ENCODE measurements at places on chromosomes 7 and 10.

- no peak for DNase-seq
Observed at GRCh38 chr10:87596351-87596750, 63.3 kb upstream of the PAPSS2 start.

GRCh38 chr10:114239117-114239993, at the start of gene VWA2:
Gene VWA2, plus strand, starts transcription at chr10:114239254. Its CDS starts 9,460 bp downstream, at chr10:114248714.
- DNase-seq = peak; percentile 81

- DNase-seq = no peak
Observed at GRCh38 chr10:110566472-110567200, 859 bp upstream of the SMC3 start.

GRCh38 chr7:25216837-25217236, 11.4 kb downstream of the NPVF start:
- peak; percentile 56 for DNase-seq

DNA sequence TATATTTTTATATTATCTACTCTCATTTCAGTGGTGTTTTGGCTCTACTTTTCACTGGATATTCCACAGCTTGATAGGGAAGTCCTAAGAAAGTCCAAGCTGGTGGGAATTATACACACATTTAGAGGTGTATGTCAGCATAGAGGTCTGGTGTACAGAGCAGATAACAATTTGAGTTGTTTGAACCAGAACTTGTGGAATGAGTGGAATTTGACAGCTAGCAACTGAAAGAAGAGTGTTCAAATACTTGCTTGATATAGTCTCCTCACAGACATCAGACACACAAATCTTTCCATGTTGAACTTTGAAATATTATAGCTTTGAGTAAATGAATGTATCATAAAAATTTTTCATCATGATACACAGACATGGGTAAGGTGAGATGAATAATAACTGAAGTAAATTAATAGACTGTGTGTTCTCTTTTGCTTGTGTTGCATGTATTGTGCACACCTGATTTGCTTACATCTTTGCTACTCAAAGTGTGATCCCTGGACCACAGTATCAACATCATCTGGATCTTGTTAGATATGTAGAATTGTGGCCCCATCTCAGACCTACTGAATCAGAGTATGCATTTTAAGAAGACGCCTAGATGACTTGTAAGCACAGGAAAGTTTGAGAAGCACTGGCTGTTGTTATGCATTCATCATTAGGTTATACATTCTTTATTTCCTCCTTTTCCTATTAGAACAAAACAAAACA, 91.5 kb downstream of the ABCA13 start:
- no peak for DNase-seq

DNA sequence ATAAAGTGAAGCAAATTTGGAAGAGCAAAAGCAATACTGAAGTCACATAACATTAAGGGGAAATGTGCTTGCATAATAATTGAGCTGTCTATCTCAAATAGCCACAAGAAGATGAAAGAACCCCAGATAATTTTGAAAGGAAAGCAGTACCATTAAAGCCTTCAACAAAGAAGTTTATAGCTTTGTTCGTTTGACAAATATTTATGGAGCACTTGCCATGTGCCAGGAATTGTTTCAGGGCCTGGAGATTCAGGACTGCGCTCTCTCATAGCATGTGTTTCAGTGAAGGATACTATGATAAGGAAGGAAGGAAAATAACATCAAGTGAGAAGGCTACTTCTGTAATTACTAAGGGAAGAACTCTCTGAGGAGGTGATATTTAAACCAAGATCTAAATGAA, 212.3 kb upstream of the CSTF2T start:
- DNase-seq = no peak

DNA sequence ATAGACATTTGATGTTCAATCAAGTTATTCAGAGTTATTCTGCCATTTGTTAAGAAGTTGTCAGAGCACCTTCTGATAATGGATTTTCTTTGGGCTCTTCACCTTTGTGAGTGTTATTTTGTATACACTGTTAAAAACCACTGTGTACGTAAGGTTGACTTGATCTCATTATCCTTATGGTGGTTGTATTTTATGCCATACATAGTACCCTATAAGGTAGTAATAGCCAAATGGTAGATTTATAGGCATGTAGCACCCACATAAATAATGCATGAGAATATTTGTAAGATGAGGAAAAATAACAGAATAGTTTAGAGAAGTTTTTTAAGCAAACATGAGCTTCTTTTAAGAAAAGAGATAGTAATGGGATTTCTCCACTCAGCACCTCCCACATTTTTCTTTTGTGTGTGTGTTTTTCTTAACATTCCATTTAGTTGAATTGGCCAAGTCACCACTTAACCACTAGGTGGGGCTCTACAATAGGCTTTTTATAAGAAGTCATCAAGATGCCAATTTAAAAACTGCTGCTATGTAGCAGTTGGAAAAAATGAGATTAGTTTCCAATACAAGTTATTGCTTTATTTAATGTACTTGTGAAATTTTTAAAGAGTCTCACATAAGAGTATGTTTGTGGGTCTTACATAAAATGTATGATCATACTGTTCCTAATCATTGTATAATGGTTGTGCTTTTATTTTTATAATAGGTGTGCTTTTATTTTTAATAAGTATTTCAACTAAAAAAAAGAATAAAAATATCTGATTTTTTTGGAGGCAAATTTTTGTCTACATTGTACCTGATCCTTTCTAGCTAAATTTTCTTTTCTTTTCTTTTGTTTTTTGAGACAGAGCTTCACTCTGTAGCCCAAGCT, 41.1 kb upstream of the STMP1 start:
- DNase-seq = peak; percentile 65

DNA sequence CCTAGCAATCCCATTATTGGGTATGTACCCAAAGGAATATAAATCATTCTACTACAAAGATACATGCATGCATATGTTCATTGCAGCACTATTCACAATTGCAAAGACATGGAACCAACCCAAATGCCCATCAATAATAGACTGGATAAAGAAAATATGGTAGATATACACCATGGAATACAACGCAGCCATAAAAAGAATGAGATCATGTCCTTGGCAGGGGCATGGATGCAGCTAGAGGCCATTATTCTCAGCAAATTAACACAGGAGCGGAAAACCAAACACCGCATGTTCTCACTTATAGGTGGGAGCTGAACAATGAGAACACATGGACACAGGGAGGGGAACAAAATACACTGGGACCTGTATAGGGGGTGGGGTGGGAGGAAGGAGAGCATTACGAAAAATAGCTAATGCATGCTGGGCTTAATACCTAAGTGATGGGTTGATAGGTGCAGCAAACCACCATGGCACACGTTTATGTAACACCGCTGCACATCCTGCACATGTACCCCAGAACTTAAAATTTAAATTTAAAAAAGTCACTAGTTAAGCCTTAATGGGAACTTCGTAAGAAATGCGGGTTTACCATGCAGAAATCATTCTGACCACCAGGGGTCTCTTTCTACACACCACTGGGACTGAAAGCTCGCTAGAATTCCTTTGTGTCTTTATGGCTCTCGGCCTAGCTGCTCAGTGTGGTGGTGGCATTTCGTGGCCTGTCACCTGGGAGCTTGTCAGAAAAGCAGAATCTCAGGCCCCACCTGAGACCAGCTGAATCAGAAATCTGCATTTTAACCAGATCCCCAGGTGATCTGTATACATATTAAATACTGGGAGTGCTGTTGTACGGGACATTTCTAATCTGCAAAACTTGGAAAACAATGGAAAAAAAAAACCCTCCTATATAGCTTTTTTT, 9.5 kb downstream of the ANKRD1 start:
- DNase-seq = peak; percentile 63

DNA sequence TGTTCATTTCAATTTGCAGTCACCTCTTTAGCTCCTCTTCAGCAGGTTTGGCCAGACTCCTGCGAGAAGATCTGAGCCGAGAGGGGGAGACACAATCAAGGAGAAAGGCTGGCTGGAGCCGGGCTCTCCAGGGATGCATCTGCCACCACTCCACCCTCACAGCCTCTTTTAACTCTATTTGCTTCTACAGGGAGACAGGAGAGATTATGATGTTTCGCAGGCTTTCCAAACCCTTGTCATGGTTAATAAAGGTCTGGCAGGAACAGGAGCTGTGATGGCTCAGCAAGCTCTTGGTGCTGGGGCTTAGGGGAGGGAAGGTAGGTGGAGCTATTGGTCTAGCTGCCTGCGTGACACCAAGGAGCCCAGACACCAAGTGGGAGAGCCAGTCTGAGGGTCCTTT, 448.1 kb upstream of the PODXL start:
- no peak for DNase-seq

GRCh38 chr10:100696477-100696901, 48.9 kb upstream of the PAX2 start:
- no peak for DNase-seq

GRCh38 chr10:128398118-128398517, 271.9 kb upstream of the MKI67 start:
- no peak for DNase-seq

- peak; percentile 36 for DNase-seq
Observed at GRCh38 chr10:135132-135600, at the start of gene ZMYND11. Gene ZMYND11, plus strand, starts transcription at chr10:135455. Its CDS starts 44,558 bp downstream, at chr10:180013.

GRCh38 chr7:65980478-65981250, 1.3 kb downstream of the GUSB start:
- DNase-seq = no peak

GRCh38 chr10:8150401-8150905, 96.0 kb downstream of the GATA3 start:
- no peak for DNase-seq

GRCh38 chr7:115812794-115813193, 217.8 kb downstream of the TFEC start:
- DNase-seq = no peak

GRCh38 chr7:24825381-24825794, 68.1 kb upstream of the GSDME start:
- no peak for DNase-seq

DNA sequence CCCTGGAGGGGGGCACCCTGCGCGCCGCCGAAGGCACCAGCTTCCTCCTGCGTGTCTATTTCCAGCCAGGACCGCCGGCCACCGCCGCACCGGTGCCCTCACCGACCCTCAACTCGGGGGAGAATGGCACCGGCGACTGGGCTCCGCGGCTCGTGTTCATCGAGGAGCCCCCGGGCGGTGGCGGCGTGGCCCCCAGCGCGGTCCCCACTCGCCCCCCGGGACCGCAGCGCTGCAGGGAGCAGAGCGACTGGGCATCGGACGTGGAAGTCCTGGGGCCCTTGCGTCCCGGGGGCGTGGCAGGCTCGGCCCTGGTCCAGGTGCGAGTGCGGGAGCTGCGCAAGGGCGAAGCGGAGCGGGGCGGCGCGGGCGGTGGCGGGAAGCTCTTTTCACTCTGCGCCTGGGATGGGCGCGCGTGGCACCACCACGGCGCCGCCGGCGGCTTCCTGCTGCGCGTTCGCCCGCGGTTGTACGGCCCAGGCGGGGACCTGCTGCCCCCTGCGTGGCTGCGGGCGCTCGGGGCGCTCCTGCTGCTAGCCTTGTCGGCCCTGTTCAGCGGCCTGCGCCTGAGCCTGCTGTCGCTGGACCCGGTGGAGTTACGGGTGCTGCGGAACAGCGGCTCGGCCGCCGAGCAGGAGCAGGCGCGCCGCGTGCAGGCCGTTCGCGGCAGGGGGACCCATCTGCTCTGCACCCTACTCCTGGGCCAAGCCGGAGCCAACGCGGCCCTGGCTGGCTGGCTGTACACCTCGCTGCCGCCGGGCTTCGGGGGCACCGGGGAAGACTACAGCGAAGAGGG, 594 bp downstream of the CNNM1 start:
- DNase-seq = no peak

GRCh38 chr7:107989618-107990373, 13.2 kb downstream of the LAMB1 start:
- no peak for DNase-seq

DNA sequence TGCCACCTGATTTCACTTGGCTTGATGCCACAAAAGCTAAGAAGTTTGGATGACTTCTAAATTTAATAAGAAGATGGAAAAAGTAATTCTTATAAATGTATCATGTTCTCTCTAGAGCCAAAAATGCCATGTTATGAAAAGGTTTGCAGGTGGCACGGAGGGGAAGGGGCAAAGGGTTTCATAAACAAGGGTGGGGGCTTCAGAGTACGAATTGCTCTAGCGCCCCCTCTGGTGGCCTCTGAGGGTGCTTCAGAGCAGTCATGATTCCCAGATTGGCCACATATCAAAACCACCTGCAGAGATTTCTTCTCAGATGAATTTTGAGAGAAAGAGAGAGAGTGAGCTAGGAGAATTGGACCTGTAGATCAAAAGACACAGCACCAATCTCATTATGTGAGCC, 208.6 kb upstream of the YAE1 start:
- DNase-seq = no peak

GRCh38 chr10:57959318-57960006, 308.2 kb downstream of the IPMK start:
- DNase-seq = no peak

GRCh38 chr10:72340510-72341261, 14.0 kb downstream of the DNAJB12 start:
- no peak for DNase-seq

- no peak for DNase-seq
Observed at GRCh38 chr7:47035522-47035921, 546.4 kb downstream of the TNS3 start.

- DNase-seq = peak; percentile 99
Observed at GRCh38 chr7:148173369-148173768, 417.2 kb upstream of the C7orf33 start.

DNA sequence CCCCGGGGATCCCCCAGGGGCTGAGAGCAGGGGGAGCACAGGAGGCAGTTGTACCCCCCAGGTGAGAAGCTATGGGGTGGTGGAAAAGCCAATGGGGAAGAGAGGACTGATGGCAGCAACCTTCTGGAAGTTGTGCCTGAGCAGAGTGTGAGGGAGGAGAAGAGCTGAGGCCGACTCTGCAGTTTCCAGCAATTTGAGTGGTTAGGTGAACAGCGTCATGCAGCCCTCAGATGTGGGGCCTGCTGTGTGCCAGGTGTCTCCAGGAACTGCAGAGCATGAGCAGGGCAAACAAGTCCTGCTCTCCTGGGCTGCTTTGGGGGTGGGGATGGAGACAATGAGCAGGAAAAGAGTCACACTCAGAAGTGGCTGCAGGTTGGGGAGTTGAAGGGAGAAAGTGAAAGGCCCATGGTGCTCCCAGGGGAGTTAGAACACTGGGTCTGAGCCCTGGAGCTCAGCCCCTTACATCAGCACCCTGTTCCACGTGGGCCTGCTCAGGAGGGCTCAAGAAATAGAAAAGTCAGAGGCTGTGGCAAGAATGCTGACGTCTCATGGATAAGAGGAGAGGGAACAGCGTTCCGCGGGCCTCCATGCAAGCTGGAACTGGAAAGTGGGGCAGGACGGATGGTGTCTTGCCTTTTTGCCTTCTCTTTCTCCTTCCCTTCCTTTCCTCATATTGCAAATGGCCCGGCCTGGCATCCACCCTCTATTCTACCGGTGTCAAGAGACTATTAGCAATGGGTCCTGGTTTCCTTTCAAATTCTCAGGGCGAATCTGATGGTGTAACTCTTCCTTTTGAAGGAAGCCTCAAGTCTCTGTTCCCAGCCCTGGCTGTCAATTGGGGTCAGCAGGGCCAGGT, 4.0 kb upstream of the AFAP1L2 start:
- no peak for DNase-seq

GRCh38 chr10:131731780-131732630, 168.8 kb upstream of the PPP2R2D start:
- no peak for DNase-seq

All from NCI-H2081 (cell line).